Osteoblast (primary cell): ENCODE measurements at places on chromosomes 5 and 9. TPM values are rescaled to one million over a fixed set of nuclear protein-coding genes. Genes with fewer than 3 reads are reported as not detected.

The HAVCR1 gene
- total RNA-seq: 0.36 TPM in 1 of 2 replicates, not detected in the other

The GGTA1 gene
- not detected in 2 replicates for total RNA-seq

- H3K4me3 ChIP-seq: no peak overlapping the region
- H3K27ac ChIP-seq: no peak overlapping the region
- no peaks in the 10 kb centered on the region for H3K36me3 ChIP-seq
- peaks cover 24% of the 10 kb centered on the region for H3K4me1 ChIP-seq
Measured at GRCh38 chr9:33189331-33189791, 22.2 kb upstream of the B4GALT1 start.

The GLRA1 gene
- total RNA-seq: not detected in 2 replicates

DNA sequence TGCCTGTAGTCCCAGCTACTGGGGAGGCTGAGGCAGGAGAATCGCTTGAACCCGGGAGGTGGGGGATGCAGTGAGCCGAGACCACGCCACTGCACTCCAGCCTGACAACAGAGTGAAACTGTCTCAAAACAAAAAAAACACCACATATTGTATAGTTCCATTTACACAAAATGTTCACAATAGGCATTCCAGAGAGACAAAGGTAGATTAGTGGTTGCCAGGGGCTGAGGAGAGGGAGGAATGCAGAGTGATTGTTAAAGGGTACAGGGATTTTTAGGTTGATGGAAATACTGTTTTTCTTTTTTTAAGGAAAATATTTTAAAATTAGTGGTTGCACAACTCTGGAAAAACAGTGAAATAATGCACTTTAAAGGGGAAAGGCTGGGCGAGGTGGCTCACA, 19.6 kb downstream of the ETF1 start:
- no peak overlapping the region for H3K4me3 ChIP-seq
- peaks cover 10% of the 10 kb centered on the region for H3K4me1 ChIP-seq
- no peaks in the 10 kb centered on the region for H3K27me3 ChIP-seq
- peaks cover 28% of the 10 kb centered on the region for H3K36me3 ChIP-seq
- DNase-seq: no peak

DNA sequence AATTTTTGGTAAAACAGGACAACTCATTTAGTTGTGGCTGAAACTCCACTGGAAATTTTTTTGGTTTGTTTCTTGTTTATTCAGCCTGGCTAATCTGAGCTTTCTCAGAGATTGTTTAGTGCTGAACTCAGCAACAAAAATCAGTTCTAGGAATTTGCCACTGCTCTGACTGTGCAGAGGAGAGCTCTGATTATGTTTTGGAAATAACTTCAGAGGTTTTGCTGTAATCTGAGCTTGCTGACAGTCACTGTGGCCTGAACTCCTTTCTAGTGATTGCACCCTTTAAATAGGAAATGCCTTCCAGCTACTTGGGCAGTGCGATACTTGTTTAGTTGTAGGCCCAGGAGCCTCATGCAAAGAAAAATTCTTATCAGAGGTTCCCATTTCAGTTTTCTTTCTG, 60.2 kb downstream of the OSTF1 start:
- no peak overlapping the region for H3K4me3 ChIP-seq
- DNase-seq: peak; percentile 89
- H3K36me3 ChIP-seq: peaks cover 4% of the 10 kb centered on the region
- H3K4me1 ChIP-seq: peaks cover 23% of the 10 kb centered on the region
